ENCODE measurements at places on chromosomes 7 and 10. TPM values are rescaled to one million over a fixed set of nuclear protein-coding genes. Genes with fewer than 3 reads are reported as not detected.

Gene GRM3
- total RNA-seq = not detected

Gene STEAP1
- total RNA-seq = 0.27 TPM

DNA sequence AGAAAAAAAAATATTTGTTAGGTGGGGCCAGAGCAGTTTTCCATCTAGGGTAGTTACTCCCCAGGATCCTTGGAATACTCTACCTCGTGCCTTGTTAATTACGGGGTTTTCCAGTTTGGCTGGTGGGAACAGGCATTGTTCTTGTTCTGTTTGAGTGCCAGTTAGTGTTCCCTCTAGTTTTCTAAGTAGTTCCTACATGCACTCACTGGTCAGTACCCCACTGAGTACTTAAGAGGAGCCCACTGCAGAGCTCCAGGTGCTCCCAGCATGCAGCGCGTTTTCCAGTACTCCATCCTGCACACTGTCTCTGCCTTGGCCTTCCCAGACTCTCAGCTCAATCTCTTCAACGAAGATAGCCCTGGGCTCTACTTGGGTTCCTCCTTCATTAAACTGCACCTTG, 58.0 kb downstream of the AHCYL2 start:
- no peak for DNase-seq

GRCh38 chr10:60976687-60977086, 32.7 kb upstream of the RHOBTB1 start:
- no peak for DNase-seq

DNA sequence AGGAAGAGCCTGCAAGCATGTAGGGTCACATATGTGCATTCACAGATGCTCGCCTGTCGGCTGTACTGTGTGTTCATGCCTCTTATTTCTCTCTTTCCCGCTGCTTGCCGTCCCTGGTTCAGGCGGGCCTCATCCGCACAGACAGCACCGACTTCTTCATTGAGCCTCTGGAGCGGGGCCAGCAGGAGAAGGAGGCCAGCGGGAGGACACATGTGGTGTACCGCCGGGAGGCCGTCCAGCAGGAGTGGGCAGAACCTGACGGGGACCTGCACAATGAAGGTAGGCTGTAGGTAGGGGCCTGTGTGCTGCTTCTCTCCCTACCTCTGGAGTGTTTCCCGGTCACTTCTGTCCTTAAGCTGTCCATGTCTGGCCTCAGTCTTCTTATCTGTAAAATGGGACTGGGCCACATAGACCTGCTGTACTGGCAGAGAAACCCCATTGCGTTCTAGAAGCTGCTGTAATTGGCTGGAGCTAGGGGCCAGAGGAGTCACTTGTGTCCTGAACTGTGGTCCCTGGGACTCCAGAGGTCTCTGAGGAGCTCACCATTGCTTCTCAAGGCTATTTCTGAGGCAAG, 30.0 kb downstream of the ADAMTS14 start:
- DNase-seq = no peak

- DNase-seq = no peak
Measured at GRCh38 chr7:117993377-117994003, 120.2 kb upstream of the CTTNBP2 start.

Gene JCAD
- total RNA-seq = 1.3 TPM

GRCh38 chr7:73871163-73872011, 10.4 kb downstream of the TMEM270 start:
- no peak for DNase-seq

GRCh38 chr10:75470901-75471300, 39.5 kb downstream of the LRMDA start:
- no peak for DNase-seq

Gene OPN1SW
- not detected for total RNA-seq

- DNase-seq = no peak
Measured at GRCh38 chr7:86437951-86438450, 205.7 kb upstream of the GRM3 start.

Gene ANK3
- 3.2 TPM for total RNA-seq

DNA sequence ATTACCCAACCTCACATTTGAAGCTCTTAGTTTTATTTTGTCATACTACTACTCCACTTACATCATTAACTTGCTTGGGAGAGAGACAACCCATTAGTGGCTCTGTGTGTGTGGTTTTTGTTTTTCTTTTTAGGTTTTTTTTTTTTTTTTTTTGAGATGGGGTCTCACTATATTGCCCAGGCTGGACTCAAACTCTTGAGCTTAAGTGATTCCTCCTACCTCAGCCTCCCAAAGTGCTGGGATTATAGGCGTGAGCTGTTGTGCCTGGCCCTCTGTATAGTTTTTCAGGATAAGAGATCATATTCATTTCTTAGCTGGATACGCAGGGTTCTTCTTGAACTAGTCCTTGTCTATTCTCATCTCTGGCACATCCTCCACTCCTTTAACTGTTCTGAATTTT, 41.1 kb downstream of the KMT2E start:
- no peak for DNase-seq

- DNase-seq = no peak
Measured at GRCh38 chr7:116331020-116331419, 120.7 kb downstream of the TES start.

DNA sequence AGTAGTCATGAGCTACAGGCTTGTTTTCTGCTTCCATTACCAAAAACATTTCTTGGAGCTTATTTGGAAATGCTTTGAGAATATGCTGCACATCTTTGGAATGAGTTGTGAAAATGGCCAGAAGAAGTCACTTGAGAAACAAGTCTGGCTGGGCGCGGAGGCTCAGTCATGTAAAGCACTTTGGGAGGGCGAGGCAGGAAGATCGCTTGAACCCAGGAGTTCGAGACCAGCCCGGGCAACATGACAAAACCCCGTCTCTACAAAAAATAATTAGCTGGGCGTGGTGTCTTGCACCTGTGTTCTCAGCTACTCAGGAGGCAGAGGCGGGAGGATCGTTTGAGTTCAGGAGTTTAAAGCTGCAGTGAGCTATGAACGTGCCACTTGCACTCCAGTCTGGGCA, 882 bp upstream of the CHCHD1 start:
- no peak for DNase-seq

Gene ZNF479
- not detected for total RNA-seq

DNA sequence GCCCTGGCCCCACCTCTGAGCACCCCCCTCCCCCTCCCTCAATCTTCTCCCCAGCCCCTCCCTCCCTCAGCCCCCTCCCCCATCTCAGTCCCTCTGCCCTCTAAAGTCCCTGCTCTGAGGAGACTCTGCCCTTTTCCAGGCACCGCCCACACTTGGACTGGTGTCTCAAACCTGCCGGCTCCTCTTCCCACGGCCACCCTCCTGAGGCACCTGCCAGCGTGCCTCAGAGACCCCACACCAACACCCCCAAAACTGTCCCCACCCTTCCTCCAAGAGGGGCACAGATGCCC, 34.6 kb upstream of the HSPB1 start:
- DNase-seq = no peak

GRCh38 chr7:123773481-123773880, 24.7 kb upstream of the WASL start:
- DNase-seq = no peak

- DNase-seq = no peak
Measured at GRCh38 chr7:130899071-130899560, 165.1 kb upstream of the KLF14 start.

Gene COL26A1
- under 0.01 TPM for total RNA-seq

GRCh38 chr7:158315881-158316280, 271.7 kb downstream of the PTPRN2 start:
- DNase-seq = no peak

Gene VGF
- under 0.01 TPM for total RNA-seq

DNA sequence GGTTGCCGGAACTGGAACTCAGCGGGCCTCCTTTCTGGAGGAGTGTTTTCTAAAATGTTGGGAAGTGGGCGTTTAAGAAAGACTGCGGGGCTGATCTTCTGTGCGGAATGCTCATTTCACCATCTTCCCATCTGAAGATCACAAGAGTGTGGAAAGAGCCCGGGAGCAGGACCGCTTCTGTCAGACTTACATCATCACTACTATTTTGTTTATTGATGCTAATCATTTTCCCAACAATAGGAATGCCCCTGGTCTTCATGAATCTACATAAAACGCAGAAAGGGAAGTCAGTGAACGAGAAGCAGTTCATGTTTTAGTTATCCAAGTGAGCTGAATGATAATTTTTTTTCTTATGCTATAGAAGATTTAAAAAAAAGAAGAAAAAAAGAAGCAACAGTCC, 447.8 kb upstream of the MKI67 start:
- DNase-seq = no peak

- no peak for DNase-seq
Measured at GRCh38 chr10:78624791-78625190, 444.0 kb upstream of the ZMIZ1 start.

DNA sequence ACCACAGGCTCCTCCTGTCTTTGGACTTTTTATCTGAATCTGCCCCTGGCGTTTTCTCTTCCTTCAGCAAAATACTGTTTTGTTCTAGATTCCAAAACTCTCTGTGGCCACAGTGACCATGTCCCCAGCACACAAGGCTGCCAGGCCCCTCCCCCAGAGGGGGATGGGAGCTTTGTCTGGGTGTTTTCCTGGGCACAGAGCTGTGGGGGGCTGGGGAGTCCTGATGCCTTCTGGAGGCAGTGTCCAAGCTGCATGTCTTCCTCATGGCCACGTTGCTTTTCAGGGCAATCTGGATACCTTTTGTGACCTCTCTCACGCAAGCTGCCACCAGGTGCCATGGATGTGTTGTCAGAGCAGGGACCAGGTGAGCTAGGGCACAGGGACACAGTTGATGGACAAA, 26.2 kb downstream of the ANTXRL start:
- DNase-seq = no peak

Gene FFAR4
- total RNA-seq = not detected

Gene GIMAP6
- total RNA-seq = 67.1 TPM

Gene TYSND1
- total RNA-seq = 12.7 TPM

Gene ERVW-1
- total RNA-seq = under 0.01 TPM

Gene MYO1G
- total RNA-seq = 150 TPM

Gene GPNMB
- total RNA-seq = 0.27 TPM

Gene AMZ1
- total RNA-seq = 2.4 TPM

DNA sequence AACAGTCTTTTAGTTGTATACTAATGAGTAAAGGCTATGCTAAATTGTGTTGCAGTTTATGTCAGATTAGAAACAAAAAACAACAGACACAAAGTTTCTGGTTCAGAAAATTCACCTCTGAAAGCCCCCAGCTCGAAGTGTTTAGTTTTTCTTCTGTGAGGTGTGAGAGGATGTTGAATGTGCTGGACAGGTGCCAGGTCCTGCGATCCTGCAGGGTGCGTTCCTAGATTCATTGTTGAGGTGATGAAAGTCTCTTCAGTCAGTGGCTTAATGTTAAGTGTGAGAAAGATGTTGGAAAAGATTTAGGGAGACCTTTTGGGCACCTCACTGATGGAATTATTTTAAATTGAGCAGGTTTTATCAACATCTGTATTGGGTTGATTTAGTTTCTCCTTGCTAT, 287.3 kb downstream of the SDK1 start:
- no peak for DNase-seq

Gene WASHC2C
- 14.8 TPM for total RNA-seq

Gene DIP2C
- total RNA-seq = 0.27 TPM

Gene HTR7
- total RNA-seq = 0.27 TPM

GRCh38 chr7:27146491-27147198, 929 bp downstream of the HOXA6 start:
- DNase-seq = no peak

DNA sequence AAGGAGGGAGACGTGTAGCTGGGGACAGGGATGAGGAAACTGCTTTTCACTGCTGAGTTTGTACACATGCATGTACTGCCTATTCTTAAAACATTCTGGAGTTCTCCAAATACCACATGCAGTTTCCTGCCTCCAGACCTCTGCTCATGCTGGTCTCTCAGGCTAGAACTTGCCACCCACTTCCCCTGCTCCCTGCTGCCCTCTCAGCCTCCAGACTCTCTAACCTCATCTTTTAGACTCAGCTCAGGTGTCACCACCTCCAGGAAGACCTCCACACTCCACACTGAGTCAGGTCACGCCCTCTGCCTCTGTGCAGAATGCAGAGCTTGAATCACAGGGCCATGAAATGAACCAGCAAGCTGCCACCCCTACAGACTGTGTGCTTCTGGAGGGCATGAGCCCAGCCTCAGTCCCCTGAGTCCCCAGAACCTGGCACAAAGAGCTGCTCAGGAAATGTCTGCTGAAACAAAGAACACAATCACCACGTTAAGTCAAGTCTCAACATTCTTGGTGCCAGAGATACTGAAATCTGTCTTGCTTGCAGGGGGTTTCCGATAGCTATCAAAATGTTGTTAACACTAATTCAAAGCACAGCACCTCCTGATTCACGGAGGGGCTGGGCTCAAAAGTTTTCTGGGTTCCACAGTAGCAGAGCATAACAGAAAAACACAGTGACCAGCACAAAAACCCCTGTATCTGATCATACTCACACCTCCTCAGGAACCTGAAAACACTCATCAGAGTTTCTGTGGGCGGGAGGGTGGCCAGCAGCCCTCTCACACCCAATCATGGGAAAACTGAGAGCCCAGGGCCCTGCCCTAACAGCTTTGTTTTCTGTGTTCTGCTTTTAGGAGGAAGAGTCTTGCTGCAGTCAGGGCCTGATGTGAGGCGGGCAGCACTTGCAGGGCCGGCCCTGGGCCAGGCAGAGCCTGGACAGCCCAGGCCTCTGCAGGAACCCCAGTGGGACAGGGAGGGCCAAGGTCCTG, 21.1 kb downstream of the FAM53B start:
- DNase-seq = no peak

- no peak for DNase-seq
Measured at GRCh38 chr7:25215694-25216335, 12.5 kb downstream of the NPVF start.

DNA sequence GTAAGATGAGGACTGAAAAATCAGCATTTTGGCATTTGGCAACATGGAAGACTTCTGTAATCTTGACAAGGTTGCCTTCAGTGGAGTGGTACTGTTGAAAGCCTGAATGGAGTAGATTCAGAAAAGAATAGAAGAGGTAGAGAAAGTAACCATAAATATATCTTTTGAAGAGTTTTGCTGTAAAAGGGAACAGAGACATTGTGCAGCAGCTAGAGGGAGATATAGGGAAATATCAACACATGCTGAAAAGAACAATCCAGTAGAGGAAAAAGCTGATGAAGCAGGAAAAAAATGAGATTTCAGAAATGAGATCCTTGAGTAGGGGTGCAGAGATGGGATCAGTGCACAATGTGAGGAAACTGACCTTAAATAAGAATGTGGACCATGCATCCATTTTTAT, 60.0 kb downstream of the RAPGEF5 start:
- no peak for DNase-seq

- no peak for DNase-seq
Measured at GRCh38 chr10:71156436-71156835, 55.9 kb upstream of the UNC5B start.
